ENCODE measurements at places on chromosomes 6 and 20. TPM values are rescaled to one million over a fixed set of nuclear protein-coding genes. Genes with fewer than 3 reads are reported as not detected.

DNA sequence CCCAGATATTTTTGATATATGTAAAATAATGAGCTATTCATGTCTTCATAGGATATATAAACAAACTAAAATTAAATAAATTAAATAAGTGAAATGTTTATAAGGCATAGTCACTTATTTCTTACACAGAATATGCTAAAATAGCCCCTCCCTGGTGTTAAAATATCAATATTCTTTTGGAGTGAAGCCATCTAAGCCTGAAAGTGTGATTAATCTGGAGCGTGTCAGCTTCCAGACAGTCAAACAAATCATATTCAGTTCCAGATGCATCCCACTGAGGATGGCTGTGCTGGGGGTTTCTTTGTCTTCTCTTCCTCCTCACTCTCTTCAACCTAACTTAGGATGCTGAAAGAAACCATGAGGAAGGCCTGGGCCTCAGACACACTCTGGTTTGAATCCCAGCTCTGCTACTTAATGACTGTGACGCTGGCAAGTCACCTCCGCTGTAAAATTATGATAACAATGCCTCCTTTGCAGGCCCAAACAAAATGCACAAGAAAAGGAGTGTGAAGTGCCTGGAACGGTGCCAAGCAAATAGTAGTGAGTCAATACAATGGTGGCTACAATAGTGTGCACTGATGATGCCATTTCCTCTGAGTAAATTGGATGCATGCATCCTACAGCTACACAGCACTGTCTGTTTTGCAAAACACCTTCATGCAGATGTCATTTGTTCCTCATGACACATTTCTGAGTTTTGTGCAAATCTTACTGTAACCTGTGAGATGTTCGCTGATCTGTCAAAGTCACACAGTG is 161.4 kb downstream of the FOXC1 start:
- DNase-seq, result no peak

- no peak for DNase-seq
These were observed 101.2 kb downstream of the EPHA7 start for GRCh38 chr6:93318121-93318520.

DNA sequence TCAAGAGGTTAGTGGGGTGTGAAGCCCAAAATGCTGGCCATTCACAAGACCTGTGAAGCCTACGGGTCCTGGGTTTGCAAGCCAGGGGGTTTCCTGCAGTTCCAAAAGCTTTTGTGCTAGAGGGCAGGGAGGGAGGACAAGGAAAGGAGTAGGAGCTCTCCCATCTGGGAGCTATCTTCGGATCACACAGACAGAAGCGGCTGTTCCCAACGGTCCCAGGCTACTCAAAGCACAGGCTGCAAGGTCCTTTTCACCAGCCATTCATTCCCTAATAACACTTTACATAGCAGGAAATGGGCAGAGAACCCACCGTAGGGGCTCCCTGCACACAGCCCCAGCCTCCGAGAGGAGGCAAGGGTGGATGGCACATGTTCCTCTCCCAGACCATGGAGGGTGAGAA is 296.9 kb downstream of the FOXC1 start:
- no peak for DNase-seq

GRCh38 chr20:56316051-56316450 is 42.7 kb upstream of the FAM210B start:
- no peak for DNase-seq

DNA sequence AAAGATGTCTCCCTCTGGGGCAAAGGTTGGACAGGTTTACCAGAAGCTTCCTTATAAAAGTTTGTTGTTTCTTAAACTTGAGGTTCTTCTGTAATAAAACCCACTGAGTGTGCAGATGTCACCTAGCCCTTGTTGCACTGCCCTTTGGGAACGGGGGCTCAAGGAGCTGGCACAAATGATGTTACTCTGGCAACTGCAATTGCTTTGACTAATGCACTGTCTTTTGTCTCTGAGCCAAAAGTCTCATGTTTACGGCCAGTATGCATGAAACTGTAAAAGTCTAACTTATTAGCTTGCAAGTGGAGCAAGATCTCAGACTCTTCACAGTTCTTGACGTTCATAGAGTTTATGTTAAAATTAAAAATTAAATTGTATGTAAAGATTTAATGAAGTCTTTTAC is 655.7 kb downstream of the EPHA7 start:
- no peak for DNase-seq

GRCh38 chr6:147117580-147117979 is 86.6 kb upstream of the STXBP5 start:
- DNase-seq, result no peak

GRCh38 chr6:63558278-63558677 is 14.0 kb upstream of the LOC128125822 start:
- no peak for DNase-seq

GRCh38 chr6:117870486-117871242 is 36.4 kb upstream of the SLC35F1 start:
- DNase-seq, result no peak

DNA sequence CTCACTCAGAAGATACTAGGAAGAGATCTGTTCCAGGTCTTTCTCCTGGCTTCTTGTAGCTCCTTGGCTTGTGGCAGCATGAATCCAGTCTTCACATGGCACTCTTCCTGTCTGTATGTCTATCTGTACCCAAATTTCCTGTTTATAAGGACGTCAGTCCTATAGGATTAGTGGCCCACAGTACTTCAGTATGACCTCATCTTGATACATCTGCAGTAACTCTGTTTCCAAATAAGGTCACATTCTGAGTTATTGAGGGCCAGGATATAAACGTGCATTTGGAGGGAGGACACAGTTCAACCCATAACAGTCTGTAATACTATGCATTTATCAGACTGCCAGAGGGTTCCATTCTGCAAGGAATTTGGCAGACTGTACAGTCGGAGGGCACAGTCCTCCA is 57.6 kb upstream of the DYNLRB1 start:
- DNase-seq, result no peak

DNA sequence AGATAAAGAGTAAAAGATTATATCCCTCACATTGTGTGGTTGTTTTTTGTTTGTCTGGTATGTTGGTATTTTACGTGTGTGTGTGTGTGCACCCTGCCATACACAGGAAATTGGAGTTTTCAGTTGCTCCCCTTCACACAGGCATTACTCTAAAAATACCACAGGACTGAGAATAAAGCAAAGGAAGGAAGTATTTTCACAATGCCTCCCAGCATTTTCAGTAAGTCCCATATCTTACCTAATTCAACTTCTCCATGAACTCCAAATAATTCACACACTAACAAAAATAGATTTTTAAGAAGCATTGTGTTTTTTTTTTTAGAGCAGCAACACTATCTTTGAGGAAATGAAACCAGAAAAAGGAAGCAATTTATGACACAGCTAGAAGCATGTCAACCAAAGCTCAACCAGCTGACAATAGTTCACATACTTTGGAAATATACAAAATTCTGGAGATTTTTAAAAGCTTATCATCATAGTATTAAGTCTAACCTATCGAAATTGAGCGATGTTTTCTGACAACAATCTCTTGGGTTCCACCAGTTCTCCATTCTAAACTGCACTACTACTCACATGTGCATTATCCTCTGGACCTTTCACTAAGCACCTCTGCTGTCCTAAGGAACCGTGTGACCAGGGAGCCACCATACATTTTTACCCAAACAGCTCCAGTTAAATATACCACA is 2.1 kb downstream of the UBE2J1 start:
- no peak for DNase-seq

DNA sequence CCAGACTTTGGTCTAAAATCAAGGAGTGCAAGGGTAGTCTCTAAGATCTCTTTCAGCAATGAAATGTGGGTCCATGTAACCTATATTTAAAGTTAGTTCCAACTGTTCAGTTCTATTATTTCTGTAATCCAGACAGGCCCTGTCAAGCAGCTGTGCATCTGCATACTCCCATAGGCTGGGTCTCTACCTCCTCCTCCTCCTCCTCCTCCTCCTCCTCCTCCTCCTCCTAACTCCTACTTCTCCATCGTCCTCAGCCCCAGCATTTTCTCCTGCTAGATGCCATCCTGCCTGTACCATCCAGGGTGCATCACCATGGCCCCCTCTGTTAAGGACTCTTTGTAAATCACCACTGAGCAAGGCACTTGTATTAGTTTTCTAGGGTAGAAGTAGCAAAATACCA is 52.4 kb upstream of the TPD52L1 start:
- DNase-seq, result no peak

DNA sequence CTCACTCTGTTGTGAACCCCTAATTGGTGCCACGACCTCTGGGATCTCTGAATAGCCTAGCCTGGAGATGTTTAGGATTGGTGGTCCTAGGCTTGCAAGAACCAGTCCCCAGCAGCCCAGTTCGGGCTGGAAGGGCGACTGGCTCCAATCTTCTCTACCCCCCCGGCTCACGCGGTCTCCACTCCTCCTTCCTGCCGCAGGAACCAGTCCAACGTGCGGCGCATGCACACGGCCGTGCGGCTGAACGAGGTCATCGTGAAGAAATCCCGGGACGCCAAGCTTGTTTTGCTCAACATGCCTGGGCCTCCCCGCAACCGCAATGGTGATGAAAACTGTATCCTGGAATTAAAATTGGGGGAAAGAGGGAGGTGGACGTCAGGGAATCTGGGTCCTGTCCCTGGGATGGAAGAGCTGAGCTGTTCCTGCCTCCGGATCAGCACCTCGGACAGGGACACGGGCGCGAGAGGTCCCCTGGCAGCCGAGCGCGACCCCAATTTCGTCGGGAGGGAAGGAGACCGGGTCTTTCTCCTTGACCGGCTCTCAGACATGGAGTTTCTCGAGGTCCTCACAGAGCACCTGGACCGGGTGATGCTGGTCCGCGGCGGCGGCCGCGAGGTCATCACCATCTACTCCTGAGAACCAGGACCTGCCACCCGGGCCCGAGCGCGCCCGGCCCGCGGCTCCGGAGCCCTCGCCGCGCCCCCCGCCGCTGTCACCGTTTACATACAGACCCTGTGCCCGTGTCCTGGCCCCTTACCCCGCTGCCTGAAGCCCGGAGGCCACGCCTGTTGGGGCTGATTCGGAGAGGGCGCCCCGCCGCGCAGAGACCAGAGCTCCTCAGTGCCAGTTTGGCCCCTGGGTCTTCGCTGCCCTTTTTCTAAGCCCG is 28.2 kb downstream of the SLC12A5 start:
- DNase-seq, result peak; percentile 51

Gene XKR7
- total RNA-seq, result not detected

Gene MAFB
- total RNA-seq, result 6.3 TPM

Gene RFX6
- not detected for total RNA-seq

Gene IL17F
- total RNA-seq, result not detected

Gene TRIM31
- total RNA-seq, result not detected
